Left renal cortex interstitium (tissue), 4 donors: ENCODE measurements at places on chromosomes 7 and 10. TPM values are rescaled to one million over a fixed set of nuclear protein-coding genes. Genes with fewer than 3 reads are reported as not detected.

DNA sequence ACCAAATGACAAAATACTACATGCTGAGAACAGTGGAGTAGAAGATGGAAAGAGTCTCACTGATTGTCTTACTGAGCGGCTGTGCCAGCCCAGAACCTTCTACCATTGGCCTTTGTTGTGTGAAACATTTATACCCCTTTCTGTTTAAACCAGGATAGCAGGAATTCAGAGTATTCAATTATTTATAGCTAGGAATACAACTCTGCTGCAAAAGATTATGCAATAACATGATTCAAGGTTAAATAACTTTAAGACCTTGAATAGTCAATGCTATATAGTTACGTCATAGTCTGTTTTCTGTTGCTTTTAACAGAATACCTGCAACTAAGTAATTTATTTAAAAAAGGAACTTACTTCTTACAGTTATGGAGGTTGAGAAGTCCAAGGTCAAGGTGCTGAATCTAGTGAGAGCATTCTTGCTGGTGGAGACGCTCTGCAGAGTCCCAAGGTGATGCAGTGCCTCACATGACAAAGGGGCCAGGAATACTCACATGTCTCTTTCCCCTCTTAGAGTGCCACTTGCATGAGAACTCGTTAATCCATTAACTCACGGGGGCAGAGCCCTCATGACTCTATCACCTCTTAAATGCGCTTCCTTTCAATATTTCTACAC is 371.8 kb downstream of the MDFIC start:
- DNase-seq: no peak

DNA sequence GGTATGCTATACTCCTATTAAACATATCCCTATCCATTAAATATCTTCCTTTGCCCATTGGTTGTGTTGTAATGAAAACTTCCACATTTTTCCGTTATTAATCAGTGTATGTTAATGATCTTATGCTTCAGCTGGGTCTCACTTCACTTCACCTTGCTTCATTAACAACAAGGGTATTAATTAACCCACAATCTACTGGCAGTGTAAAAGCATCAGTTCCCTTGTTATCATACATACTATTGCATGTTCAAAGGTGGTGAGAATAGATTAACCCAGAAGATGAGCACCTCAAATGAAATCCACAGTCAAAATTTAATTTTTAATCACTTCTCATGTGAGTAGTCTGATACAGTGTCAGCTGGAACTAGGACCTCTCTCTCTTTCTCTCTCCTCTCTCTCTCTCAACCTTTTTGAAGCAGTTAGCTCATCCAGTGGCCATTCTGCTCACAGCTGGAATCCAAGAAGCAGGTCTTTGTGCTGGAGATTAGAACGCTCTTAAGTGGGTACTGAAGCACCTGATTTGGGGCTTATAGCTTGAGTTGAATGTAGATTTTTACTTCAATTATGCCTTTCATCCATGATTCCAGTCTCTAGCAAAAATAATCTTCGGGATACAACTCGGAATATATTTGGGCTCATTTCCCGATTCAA is 172.3 kb downstream of the RAPGEF5 start:
- no peak for DNase-seq

DNA sequence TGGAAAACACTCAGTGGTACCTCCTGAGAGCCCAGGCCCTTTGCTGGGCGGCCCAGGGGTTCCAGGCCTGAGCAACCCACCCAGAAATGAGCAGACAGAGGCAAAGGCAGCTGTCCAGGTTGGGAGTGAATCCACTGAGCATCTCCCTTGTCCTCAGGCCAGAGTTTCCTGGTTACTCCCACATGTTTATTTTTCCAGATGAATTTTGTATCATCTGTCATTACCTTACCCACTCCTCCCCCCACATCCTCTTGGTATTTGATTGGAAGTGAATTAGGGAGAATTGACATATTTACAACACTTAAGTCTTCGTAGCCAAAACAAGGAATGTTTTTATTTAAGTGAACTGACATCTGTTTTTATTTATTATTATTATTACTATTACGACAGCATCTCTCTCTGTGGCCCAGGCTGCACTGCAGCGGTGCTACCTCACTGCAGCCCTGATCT is 13.2 kb upstream of the LMBR1 start:
- no peak for DNase-seq

DNA sequence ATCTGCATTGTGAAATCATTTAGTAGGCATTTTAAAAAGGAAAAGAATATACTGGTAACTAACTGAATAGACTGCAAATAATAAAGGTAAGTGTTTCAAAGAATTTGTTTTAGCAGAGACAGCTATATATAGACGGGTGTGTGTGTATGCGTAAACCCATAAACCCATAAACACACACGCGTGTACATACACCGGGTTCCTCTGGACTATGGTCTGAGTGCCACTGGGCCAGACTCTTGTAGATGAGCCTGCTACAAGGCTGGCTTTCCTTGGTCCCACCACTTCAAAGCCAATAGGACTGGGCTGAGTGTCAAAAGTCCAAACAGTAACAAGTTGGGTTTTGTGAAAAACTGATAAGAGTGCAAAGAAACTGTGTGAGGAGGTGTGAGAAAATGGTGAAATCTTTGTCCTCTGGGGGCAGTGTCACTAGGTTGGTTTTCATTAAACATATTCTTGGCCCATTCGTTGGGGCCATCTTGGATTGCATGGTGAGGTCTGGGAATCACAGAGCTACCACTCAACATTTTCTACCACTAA is 39.8 kb downstream of the GNA12 start:
- DNase-seq: no peak

- no peak for DNase-seq
Observed at GRCh38 chr7:49228426-49229098, 304.2 kb downstream of the CDC14C start.

Gene ADRB1
- 0.06 TPM for polyA plus RNA-seq
